ENCODE measurements at places on chromosomes 11 and 22.

- DNase-seq: no peak
Measured at GRCh38 chr22:48053973-48054372, 1291.5 kb downstream of the TBC1D22A start.

DNA sequence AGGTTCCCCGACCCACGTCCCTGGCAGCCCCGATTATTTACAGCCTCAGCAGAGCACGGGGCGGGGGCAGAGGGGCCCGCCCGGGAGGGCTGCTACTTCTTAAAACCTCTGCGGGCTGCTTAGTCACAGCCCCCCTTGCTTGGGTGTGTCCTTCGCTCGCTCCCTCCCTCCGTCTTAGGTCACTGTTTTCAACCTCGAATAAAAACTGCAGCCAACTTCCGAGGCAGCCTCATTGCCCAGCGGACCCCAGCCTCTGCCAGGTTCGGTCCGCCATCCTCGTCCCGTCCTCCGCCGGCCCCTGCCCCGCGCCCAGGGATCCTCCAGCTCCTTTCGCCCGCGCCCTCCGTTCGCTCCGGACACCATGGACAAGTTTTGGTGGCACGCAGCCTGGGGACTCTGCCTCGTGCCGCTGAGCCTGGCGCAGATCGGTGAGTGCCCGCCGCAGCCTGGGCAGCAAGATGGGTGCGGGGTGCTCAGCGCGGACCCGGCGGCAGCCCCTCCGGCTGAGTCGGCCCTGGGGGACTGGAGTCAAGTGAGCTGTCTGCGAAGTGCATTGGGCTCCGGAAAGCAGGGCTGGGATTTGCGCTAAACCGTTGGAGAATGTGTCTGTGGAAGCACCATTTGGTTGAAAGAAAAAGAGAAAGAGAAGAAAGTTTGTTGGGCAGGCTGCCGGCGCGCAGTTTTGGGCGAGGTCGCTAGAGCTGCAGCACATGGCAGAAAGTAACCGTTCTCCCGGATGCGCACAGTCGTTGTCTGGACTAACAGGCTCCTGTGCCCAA, at the start of gene CD44:
Gene CD44, plus strand, starts transcription at position 229 of the 779 bp plus-strand sequence. Its CDS starts 133 bp downstream, at position 362.
- no peak for DNase-seq

DNA sequence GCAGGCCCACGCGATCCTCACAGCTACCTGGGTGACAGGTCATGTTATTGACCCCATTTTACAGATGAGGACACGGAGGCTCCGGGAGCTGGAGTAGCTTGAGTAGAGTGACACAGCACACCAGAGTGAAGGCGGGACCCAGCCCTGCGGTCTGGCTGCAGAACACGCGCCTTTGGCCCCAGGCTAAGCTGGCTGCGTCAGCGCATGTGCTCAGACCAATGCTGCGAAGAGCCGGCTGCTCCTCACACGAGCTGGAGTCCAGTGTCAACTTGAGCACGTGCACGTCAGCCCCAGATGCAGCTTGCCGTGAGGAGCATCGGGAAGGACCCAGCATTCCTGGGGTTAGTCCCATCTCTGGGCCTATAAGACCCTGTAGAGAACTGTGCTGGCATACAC, 49.9 kb downstream of the SCUBE1 start:
- no peak for DNase-seq

DNA sequence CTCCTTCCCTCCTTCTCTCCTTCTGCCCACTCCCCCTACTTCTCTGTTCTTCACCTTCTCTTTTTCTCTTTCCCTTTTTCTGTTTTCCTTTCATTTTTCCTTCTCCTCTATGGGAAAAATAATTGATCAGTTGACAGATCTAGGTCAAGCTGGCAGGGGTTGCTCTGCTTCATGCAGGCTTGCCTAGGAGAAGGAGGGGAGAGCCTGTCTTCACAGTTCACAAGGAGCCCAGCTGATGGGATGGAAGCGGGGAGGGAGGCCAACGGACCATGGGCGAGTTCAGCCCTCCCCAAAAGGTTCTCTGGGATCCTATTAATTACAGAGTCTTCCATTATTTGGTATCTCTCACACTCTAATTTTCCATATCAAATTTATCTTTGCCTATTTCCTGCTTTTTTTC, 5.5 kb downstream of the NTM start:
- no peak for DNase-seq

DNA sequence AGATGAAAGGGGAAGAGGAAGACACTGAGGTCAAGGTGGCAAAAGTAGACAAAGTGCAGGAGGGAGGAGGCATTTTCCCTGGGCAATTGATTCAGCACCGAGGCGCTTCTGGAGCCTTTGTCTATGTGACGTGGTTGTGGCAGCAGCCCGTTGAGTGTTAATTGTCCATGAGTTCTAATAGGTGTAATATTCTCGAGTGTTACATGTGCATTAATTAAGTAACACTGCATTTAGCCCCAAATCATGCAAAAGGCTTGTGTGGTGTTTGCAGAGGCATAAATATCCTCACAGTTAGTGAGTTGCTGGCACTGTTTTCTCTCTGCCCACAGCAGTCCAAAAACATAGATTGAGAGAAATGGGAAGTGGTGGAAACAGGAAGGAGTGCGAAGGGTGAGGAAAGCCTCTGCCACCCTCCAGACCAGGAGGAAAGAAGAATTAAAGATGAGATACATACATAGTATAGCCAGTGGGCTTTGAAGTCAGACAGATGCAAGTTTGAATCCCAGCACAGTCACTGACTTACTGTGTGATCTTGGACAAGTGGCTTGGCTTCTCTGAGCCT, 361.2 kb downstream of the MN1 start:
- no peak for DNase-seq

GRCh38 chr22:19149991-19150390, at the start of gene GSC2:
GSC2 (minus strand) TSS chr22:19150292; CDS start chr22:19150283, 9 bp downstream.
- DNase-seq: no peak

DNA sequence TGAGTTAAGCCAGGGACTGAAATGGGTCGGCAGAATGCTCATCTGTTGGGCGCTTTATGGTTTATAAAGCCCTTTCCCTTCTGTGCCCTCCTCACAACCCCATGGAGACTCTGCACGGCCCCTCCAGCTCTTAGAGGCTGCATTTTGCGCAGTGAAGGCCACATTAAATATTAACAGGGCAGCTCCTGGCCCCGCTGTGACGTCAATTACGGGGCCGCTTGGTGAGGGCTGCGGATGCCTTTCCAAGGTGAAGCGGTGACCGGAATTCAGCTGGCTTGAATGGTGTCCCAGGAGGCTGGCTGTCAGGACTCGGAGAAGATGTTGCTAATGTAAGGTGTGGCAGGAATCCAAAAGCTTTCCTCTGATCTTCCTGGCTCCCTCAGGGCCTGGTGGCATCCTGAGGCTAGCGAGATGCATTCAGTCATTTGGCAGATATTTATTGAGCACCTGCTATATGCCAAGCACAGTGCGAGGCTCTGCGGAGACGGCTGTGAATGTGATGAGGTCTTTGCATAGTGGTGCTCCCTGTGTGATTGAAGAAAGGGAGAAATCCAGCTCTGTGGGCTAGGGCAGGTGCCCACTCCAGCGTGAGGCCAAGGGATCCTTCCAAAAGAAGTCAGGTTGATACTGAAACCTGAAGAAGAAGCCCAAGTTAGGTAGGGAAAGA, 10.4 kb upstream of the YWHAH start:
- no peak for DNase-seq

DNA sequence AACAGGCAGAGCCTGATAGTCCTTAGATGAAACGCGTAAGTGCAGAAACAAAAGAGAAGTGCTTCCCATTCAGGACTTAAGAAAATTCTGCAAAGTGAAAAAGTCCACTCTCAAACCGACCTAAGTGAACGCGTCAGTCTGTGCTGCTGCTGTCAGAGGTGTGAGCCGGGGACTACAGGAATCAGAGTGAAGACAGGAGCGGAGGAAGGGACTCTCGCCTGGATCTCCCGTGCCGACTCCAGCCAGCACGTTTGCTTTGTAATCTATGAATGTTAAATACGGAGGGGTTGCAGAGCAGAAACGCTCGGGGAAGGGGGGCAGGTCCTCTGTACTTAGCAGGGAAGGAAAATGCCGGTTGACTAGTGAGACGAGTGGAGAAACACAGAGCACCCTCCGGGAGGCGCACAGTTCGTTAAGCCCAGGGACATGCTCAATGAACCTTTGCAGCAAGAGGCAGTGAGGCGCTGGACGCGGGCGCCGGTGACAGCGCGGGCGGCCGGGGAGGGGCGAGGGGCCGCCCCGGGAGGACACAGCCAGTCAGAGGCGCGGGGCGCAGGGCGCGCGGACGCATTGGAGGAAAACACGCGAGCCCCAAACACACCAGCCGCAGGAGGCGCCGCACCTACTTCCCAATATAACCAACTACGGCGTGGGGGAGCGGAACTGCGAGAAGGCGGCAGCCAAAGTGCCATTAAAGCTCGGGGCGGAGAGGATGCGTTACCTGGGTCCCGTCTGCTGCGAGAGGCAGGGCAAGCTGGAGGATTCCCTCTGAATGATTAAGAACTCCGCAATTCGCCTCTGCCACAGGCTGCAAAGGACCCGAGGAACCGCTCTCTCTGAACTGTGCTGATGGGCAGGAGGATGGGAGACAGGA, at the start of gene CNTN5:
Gene CNTN5, plus strand, starts transcription at position 598 of the 874 bp plus-strand sequence.
- no peak for DNase-seq

DNA sequence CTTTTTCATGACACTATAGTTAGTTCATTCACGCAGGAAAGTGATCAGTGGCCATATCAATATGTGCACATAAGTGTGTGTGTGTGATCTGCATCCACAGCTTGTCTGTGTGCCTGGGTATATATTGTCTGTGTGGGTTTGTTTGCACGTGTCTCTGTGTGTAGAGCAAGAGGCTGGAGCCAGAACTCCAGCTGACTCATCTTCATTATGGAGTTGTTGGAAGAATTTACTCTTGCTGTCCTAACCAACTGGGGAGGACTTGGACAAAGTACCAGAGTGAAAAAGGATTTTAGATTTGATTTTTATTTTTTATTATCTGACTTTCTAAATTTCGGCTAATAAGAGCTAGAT, 63.9 kb downstream of the TP53I11 start:
- no peak for DNase-seq

DNA sequence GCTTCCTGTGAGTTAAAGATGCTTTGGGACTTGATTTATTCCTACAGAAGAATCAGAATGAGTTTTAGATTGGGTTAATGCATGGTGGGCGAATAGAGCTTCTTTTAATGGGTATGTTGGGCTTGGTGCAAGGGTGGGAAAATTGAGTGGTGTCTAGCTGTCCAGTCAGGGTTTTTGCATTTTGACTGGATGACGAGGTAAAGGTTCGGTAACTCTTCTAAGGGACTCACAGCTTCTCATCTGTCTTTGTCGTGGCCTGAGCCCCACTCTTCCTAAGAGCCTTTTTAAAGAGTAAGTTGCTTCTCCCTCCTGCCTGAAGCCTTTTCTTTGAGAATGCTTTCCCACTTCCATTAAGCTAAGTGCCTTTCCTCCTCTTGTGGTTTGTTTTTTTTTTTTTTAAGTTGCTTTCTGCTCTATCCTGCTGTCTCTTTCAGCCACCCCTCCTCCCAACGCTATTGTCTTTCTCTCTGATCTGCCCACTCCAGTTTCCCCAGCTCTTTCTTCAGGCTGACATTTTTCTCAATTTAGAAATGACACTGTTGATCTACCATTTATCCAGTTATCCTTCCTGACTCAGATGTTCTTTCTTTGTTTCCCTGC, 1.1 kb downstream of the DPF2 start:
- DNase-seq: no peak
